NCI-H748 treated with DMSO at 0.1 percent for 48 hours (cell line): ENCODE measurements at places on chromosomes 6 and 20.

DNA sequence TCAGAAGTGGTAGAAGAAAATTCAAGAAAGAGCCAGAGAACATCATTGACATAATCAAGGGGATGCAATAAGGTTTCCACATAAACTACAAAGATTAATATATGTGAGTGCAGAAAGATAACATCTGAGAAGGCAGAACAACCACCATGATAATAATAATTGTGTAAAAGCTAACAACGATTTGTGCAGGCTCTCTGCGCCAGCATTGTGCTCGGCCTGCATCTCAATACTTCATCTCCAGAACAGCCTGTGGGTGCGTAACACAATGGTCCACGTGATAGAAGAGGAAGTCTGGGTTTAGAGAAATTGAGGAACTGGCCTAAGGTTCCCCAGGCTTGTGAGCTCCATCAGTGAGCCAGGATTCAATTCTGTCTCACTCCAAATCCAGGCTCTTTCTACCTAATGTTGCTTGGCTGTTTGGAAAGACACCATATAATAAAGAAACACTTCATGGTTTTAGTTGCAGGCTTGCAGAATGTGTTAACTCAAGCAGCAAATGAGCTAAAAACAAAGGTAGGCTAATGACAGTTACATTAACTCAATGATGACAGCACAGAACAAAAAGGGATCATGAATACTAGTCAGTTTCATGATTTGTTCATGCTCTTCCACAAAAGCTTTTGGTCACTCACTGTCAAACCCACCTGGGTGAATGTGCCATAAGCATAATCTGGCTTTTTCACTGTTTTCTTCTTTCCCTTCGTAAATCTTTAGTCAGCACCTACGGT lies 71.2 kb downstream of the LY86 start:
- no peak for DNase-seq

GRCh38 chr20:38472513-38473366 lies at the start of gene RALGAPB:
TSS of gene RALGAPB (plus strand) at chr20:38472843. CDS start at chr20:38488433, 15,590 bp downstream.
- peak; percentile 96 for DNase-seq

GRCh38 chr6:75620381-75621304 lies 19.0 kb downstream of the SENP6 start:
- no peak for DNase-seq

DNA sequence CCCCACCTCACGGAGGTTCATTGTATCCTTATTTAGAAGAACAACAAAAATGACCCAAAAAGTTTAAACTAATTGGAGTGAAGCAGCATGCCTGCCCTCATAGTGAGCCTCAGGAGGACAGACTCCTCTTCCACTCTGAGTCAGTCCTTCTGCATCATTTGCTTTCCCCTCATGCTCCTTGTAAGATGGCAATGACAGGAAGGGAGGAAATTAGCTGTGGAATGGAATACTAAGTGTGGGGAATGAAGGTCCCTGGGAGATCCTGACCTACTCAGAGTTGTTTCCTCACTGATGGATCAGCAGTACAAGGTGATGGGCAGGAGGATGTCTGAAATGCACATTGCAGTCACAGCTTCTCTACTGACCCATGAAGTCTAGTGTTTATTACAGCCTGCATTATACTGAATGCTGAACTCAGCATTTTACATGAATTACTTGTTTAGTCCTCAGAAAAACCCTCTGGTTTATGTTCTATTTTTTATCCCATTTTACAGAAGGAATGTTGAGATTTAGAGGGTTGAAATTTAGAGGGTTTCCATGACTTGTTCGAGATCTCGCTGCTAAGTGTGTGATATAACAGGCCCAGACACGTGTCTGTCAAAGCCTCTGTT lies 212.0 kb upstream of the PCSK2 start:
- DNase-seq: no peak

- DNase-seq: no peak
Measured at GRCh38 chr20:57445298-57445697, 54.1 kb downstream of the RBM38 start.

DNA sequence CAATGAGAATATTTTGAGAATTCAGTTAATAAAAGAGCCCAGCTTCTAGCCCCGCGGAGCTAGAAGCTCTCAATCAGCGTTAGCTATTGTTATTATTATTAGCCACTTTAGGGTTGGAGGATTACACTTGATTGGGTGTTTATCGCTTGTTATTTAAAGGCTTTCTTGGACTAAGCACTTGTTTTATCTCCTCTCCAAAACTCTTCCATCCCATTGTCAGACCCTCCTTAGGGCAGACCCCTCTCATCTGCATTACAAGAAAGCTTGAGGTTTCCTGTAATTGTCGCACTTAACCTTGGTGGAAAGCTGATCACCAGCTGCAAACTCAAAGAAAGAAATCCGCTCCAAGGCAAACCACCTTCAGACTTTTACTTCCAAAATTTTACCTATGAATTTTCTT lies 4.8 kb downstream of the DPPA5 start:
- DNase-seq: no peak

GRCh38 chr6:142321451-142321850 lies 19.6 kb downstream of the ADGRG6 start:
- DNase-seq: no peak

DNA sequence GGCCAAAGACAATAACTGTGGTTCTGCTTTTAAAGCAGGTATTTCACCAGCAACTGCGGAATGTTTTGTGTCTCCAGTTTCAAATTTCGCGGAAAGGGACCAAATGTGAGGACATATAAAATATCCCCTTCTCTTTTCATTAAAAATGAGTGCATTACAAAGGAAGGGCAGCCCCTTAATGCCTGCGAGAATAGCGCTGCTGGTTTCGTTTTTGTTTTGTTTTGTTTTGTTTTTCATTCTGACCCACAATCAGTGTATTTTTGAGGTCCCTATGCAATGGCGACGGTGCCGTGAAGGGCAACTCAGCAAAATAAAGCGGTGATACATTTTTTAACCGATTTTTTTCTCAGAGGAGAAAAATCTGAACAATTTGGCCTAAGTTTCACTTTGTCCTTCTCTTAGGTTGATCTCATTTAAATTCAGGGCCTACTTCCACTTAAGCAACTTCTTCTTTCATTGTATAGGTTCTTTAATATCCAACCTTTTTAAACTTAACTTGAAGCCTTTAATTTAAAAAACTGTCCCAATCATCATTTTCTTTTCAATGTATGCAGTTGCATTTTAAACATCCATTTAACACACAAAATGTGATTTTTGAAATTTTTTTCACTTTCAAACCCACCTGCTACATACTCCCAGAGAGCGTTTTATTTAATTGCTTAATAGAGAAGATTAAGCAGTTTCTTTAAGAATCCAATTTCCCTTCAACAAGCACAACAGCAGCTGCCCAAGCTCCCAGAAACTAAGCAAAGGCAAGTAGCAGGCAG lies 2.9 kb upstream of the HIVEP2 start:
- no peak for DNase-seq

DNA sequence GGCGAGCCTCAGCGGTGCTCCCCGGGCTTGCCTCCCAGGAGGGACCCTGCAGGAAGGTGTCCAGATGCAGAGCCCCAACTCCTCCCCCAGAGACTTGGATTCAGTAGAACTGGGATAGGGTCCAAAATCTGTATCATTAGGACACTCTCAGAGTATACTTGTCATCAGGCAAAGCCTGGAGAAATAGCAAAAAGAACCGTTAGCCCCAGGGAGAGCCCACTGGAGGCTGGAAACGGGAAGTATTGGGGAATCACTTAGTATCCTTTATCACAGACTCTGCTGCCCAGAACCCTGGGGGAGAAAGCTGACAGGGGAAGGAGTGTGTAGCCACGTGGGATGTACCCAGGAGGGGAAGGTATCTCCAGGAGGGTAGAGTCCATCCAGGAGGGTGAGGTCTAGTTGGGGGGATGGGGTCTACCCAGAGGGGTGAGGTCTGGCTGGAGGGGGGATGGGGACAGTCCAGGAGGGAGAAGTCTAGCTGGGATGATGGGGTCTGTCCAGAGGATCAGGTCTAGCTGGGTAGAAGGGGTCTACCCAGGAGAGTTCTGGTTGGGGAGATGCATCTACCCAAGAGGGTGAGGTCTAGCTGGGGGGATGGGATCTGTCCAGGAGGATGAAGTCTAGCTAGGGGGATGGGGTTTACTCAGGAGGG lies 107.2 kb downstream of the LY86 start:
- no peak for DNase-seq

DNA sequence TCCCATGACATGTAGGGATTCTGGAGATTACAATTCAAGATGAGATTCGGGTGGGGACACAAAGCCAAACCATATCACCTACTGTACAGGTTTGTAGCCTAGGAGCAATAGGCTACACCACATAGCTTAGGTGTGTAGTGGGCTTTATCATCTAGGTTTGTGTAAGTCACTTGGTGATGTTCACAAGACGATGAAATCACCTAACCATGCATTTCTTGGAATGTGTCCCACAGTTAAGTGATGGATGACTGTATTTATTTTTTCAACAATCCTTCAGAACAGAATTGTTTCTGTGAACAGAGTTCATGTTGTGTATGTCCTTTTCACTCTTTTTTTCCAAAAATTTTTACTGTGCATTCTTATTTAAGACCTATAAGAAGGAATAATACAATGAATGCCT lies 76.1 kb downstream of the DTD1 start:
- no peak for DNase-seq

DNA sequence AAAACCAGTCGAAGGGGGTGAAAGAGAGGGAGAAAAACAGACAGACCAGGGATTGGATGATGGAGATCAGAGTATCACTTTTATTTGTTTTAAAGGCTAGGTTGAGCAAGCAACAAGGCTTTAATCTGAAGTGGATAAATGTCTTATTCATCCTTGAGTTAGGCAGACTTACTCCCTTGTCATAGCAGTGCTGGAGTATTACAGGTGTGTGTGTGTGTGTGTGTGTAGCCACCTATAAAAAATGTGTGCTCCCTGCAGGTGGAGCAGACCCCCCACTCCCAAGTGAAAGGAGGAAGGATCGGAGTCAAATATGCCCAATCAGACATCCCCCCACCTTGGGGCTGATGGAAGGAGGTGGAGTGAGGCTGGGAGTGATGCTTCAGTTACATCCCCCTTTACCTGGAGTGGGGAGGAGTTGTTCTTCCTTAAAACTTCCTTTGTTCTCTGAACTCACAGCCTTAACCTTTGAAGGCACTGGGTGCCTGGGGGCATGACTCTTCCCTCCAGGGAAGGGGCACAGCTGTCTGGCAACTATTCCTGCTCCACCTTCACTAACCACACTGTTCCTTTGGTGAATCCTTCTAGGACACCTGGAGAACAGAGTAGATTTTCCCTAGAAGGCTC lies 27.3 kb downstream of the PTK7 start:
- no peak for DNase-seq

DNA sequence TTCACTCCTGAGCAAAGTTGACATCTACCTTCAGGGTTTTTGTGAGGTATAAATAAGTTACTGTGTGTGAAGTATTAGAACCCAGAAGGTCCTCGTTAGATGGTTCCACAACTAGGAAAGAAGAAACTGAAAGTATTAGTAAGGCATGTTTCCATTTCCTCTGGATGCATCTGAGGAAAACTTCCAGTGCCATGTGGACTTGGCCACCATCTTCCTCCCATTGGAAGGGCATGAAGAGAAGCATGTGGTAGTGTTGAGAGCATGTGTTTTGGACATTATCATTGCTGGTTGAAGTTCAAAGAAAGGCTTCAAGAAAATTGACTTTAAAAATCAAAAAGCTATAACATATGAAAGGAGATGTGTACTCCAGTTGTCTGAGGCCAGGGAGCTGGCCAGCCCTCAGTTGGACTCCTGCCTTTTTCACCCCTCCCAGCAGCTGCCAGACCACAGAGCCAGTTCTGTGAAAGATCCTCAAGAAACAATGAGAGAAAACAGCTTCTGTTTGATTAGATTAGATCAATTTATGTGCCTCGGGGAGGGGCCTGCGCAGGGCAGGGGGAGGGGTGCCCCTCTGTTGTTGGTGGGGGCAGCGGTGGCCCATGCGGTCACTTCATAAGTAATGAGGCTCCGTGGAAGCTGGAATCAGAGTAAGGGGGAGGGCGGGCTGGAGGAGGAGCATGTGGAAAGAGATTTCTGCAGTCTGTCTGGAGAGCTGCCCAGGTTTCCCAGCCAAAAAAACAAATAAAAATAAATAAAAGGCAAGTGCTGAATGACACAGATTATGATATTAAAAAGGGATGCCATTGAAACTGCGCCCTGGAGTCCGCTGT lies 154.0 kb downstream of the JARID2 start:
- peak; percentile 92 for DNase-seq

- peak; percentile 42 for DNase-seq
Measured at GRCh38 chr6:52407467-52407866, 12.7 kb upstream of the EFHC1 start.

- DNase-seq: no peak
Measured at GRCh38 chr6:105561486-105561885, 158.6 kb upstream of the PREP start.

DNA sequence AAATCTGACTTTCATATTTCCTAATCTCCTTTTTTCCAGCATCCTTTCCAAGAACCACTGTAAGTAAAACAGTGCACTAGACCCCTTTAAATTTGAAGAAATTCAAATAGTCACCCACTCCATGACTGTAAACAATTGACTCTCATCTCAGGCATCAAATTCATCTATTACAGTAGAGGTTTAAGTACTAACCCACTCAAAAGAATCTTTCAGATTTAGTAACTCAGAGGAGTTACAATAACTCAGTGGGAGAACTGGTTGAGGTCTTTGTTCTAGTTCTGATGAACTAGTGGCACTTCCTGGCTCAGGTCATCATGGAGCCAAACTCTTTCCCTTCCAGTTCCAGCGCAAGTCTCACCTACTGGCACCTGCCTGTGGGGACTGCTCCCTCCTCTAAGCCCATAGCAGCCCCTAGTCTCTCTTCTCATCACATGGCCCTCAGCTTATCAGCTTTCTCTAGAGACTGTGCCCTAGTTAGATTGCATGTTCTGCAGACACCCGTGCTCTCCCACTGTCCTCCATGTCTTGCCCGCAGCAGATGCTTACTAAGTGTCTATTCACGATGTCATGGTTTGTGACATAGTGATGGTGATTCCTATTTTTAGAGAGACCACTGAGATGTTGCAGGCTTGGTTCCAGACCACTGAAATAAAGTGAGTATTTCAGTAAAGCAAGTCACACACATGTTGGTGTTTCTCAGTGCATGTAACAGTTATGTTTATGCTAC lies 196.2 kb downstream of the TBC1D7 start:
- no peak for DNase-seq

- DNase-seq: no peak
Measured at GRCh38 chr6:148457137-148457842, 114.7 kb downstream of the SASH1 start.

GRCh38 chr6:111791415-111791814 lies 81.8 kb downstream of the FYN start:
- no peak for DNase-seq
